Sciatic nerve (tissue), 2 donors: ENCODE measurements at places on chromosomes 12 and 14. TPM values are rescaled to one million over a fixed set of nuclear protein-coding genes. Genes with fewer than 3 reads are reported as not detected.
A peak's percentile ranks its signal among the peaks of the same experiment; 100 is the strongest.

DNA sequence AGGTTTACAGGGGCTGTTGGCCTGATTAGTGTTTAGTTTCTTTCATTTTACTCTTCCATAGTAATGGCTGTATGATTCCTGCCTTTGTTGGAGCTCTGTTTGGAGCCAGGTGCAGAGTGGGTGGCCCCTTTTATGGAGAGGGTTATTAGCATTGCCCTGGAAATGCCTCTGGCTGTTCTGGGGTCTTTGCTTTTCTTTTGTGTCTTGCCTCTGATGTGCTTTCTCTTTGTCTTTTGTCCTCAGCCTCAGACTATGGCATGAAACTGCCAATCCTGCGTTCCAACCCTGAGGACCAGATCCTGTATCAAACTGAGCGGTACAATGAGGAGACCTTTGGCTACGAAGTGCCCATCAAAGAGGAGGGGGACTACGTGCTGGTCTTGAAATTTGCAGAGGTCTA, 6.9 kb downstream of the MLEC start:
- DNase-seq = no peak

DNA sequence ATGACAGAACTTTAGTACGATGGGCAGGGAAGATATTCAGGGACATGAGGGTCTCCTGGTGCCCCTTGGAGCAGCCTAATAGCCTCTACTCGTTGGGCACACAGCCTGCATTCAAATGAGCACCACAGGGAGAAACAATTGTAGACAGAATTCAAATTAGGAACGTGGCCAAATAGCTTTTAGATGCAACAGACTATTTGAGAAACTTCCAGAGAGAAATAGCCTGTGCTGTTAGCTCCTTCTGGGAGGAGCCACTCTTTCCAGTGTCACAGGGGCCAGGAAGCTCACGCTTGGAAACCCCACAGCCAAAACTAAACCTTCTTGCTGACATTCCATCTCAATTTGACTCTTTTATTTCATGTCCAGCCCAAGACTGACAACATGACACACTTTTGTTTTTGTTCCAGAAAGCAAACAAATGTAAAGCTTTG, 114.5 kb downstream of the RPAP3 start:
- no peak for DNase-seq

GRCh38 chr12:1117371-1117770, 126.3 kb downstream of the ERC1 start:
- DNase-seq = no peak

GRCh38 chr14:26138764-26139445, 458.9 kb downstream of the NOVA1 start:
- no peak for DNase-seq

DNA sequence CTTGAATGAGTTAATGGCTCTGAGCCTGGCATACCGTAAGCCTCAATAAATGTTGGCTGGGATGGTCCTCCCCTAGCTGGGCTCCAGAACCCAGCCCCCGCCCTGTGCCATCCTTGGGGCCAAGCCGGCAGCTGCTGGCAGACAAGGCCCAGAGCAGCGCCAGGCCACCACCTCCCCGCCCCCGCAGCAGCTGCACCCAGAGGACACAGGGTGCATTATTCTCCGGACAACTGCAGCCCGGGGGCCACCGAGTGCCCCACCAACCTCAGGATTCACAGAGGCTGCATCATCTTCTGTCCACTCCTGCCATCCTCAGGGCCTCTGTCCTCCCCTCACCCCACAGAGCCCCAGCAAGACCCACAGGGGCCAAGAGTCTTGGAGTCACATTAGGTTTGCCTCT, 92.7 kb downstream of the NCOR2 start:
- DNase-seq = no peak

CIROP gene
- total RNA-seq = not detected

DNA sequence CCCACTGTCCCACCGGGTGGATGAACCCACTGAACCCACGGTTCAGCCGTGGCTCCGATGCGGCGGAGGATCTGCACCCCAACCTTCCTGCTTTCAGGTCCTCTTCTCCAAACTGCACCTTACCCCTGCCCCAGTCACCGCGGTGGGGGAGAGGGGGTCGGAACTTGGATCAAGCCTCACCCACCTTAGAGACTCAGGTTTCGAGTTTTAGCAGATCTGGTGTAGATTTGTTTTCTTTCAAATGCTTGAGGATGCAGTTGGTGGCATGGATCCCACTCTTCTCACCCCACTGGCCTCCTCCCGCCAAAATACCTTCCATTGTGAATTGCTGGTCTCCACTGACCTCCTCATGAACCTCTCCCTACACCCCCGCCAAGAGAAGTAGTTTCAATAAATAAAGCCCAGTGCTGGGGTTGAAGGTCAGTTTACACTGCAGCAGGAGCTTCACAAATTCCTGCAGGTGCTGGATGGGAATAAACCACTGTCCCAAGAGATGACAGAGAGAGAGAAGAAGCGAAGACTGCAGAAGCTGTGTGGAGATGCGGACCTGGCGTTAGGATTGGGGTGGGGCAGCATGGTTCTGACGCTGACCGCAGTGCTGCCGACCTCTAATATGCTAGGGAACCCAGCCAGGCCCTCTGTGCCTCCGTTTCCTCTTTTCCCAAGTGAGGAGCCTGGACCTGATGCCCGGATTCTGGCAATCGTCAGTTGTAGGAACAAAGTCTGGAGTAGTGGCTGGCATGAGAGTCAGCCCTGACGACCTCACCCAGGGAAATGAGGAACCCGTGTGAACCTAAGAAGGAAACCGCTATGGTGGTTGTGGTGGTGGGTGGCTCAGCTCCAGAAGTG, 7.4 kb downstream of the TTC6 start:
- no peak for DNase-seq

ACSM4 gene
- total RNA-seq = not detected

- no peak for DNase-seq
Measured at GRCh38 chr12:50400104-50400637, 514 bp upstream of the LARP4 start.

DNA sequence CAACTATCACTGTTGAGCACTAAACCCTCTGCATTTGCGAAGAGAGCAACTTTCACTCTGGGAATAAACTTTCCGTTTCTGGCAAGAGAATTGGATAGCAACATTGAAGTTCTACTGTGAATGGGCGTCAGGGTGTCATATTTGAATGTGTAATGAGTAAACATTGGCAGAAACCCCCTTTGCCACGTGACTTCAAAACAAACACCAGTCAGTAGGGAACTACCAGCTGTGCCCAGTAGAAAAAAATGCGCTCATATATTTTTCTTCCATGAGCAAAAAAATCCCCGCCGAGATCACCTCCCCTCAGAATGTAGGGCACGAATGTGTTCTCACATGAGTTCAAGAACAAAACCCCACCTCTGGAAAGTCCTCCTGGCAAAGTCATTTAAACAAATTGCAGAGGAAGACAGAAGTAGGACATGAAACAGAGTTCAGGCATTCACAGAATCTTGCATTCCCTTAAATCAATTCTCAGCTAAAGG, 80.6 kb downstream of the BTG1 start:
- no peak for DNase-seq

GRCh38 chr14:58491593-58491992, 64.1 kb downstream of the KIAA0586 start:
- DNase-seq = no peak

DNA sequence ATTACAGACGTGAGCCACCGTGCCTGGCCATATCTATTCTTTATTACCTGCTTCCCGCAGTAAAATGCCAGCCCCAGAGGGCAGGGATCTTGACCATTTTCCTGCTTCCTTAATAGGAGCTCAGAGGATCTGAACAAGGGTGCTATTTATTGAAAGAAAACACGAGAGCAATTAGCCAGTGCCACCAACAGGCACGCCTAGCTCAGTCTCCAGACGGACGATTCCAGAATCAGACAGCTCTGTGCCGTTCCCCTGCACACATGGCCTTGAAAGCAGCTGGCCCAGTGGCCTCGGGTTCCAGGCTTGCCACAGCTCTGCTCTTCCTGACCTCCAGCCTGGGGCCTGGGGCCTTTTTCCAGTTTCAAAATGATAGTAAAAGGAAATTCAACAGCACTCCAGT, 135.2 kb upstream of the RFLNA start:
- no peak for DNase-seq

DNA sequence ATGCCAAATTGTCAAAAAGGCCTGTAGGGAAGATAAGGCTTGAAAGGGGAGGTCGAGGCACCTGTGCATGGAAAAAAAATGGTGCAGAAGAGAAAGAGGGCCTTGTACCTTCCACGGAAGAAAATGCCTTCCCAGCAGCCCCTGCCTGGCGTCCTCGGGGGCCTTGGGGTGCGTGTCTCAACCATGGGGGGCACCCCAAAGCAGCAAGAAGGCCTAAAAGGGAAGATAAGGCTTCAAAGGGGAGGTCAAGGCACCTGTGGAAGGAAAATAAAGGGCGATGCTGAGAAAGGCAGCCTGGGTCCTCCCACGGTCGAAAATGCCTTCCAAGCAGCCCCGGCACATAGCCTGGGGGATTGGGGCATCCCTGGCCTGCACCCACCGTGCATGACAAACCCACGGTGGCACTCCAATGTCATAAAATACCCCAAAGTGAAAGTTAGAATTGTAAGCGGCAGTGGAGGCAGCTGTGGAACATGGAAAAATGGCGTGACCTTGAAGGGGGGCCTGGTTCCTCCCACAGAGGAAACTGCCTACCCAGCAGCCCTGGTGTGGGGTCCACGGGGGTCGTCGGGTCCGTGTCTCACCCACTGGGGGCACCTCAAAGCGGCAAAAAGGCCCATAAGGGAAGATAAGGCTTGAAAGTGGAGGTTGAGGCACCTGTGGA, 275.0 kb downstream of the ALG10 start:
- DNase-seq = peak; percentile 18

DNA sequence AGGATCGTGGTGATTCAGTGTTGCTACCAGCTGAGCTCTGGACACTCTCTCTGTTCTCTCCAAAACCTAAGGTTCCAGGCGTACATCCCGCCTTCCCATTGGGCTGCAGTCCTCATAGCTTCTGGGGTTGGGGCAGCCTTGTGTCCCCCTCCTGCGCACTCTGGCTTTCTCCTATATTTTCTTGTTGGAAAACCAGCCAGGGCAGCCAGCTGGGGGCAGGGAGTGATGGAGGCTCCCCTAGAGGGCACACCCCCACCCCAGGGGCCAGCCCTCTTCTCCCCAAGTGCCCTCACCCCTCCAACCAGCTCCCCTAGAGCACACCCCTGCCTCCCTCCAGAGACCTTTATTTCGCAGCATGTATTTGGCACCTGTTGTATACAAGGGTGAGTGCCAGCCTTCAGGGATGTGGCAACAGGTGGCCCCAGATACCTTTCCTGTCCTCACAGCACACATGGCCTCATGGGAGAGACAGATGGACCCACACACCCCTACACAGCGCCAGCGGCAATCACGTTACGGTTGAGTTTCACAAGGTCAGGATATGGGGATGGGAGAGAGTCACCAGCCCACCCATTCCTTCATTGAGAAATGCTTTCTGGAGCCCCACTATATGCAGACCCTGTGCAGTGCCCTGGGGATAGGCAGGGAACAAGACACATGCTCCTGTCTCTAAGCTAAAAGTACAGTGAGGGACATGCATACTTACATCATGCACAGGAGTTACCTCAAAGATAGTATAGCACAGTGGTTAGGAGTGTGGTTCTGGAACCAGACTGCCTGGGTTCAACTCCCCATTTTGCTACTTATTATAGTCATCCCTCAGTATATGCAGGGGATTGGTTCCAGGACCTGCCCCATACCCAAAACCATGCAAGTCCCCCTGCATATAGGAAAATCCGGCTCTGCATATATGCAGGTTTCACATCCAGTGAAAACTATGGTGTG, 141.1 kb downstream of the PHETA1 start:
- no peak for DNase-seq

DNA sequence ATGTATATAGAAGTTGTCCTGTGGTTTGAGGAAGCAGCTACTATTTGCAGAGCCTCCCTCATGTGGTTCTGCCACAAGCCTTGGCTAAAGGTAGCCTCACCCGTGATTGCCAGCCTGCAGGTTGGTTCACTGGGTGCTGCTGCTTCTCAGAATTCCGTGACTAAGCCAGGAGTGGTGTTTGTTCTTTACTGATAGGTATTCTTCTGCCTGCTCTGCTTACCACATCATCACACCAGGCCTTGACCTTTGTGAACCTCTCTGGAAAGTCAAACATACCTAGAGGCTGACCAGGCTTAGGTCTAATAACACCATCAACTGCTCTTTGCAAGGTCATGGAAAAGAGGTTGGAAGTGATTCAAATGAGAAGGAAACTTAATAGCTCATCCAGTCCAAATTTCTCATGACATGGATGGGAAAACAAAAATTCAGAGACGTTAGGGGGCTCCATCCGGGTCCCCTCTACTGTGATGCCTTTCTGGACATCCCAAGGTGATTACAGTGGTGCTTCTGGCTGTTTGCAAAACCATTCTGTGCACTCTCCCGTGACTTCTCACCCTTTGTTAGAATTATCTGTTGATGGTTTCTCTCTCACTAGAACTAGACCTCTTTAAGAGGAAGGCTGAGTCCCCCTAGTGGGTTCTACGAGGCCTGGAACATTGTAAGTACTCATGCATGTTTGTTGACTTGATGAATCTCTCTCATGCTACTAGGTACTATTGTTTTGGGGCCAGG, 8.5 kb upstream of the SOCS2 start:
- no peak for DNase-seq

DNA sequence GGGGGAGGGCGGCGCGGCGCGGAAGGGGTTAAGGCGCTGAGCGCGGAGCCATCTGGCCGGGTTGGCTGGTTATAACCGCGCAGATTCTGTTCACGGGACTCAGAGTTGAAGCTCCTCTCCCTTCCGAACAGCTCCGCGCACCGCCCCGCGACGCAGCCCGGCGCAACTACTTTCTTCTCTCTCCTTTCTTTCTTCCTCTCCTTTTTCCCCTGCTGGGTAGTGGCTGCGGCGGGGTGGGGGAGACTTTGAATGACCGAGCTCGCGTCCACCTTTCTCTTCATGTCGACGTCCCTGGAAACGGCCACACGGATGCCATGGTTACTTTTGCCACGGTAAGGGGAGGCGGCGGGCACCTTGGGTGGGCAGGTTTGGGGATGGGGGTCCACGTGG, at the start of gene NTF3:
Gene NTF3, plus strand, starts transcription at position 98 of the 390 bp plus-strand sequence. Its CDS starts 217 bp downstream, at position 315.
- no peak for DNase-seq

AQP6 gene
- total RNA-seq = 0.27 TPM

- no peak for DNase-seq
Measured at GRCh38 chr12:103986829-103987228, 21.2 kb downstream of the TDG start.

ZNF664 gene
- 74.6 TPM for total RNA-seq

DNA sequence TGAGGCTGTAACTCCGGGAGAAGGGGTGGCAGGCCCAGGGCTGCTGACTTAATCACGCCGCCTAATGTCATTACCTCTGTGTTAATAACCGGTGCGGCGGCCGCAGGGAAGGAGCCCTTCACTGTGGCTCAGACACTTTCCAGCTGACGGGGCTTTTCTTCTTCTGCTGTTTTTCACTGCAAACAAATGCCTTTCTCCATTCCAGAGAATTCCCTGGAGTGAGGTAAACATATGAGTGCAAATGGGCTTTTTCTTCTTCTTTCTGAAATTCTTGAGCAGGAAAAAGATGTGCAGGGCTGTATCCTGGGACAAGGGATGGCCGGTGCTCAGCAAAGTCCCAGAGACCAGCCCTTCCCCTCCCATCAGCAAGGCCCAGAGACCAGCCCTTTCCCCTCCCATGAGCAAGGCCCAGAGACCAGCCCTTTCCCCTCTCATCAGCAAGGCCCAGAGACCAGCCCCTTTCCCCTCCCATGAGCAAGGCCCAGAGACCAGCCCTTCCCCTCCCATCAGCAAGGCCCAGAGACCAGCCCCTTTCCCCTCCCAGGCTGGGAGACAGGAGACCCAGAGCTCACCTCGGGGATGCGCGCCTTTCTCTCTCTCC, 33.4 kb upstream of the FAM181A start:
- no peak for DNase-seq

ISCU gene
- total RNA-seq = 132 TPM

- no peak for DNase-seq
Measured at GRCh38 chr14:99744199-99744872, 48.9 kb upstream of the EML1 start.
